ENCODE measurements at places on chromosomes 16 and 17.

DNA sequence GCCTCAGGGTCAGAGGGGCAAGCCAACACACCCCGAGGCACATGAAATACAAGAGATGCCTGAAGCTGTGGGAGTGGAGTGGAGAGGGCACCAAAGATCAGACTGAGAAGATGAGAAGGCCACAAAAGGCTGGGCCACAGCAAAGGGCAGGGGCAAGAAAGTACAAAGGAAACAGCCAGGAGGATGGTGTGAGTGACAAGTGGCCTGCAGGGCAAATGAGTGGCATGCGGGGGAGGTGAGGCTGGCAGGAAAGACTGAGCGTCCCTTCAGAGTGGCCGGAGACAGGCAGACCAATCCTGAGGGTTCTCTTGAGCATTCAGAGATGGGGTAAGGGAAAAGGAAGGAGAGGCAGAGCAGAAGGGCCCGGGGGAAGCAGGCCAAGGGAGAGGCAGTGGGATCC is 23.2 kb downstream of the HSD11B2 start:
- no peak for DNase-seq

DNA sequence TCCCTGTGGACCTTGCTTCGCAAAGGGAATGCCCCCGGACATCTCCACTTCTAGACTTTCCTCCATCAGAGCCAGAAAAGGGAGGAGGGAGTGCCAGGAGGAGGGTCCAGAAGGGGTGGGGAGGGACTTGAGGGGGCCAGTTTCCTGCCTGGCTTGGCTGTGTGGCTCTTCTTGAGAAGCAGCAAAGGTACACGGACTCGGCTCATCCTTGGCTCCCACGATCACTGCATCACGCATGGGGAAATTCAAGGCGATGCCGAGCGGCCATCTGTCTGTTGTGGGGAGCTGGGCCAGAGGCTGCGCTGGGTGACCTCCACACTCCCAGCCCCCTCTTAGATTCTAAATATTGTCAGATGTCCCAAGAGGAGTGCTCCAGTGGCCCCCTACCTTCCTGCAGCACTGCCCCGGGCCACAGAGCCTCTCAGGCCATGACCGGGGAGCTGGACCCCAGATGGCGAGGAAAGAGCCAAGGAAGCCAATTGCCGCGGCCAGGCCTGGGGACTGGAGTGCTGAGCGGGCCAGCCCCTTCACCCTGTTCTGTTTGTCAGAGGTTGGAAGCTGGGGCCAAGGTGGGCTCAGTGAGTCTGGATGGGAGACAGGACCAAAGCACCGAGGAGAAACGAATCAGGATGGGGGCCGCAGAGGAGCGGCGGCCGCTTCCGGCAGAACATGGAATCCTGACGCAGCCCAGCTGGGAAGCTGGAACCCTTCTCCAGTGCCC is 104.5 kb downstream of the RBFOX3 start:
- no peak for DNase-seq

GRCh38 chr17:68627956-68628575 is 26.9 kb upstream of the FAM20A start:
- no peak for DNase-seq

DNA sequence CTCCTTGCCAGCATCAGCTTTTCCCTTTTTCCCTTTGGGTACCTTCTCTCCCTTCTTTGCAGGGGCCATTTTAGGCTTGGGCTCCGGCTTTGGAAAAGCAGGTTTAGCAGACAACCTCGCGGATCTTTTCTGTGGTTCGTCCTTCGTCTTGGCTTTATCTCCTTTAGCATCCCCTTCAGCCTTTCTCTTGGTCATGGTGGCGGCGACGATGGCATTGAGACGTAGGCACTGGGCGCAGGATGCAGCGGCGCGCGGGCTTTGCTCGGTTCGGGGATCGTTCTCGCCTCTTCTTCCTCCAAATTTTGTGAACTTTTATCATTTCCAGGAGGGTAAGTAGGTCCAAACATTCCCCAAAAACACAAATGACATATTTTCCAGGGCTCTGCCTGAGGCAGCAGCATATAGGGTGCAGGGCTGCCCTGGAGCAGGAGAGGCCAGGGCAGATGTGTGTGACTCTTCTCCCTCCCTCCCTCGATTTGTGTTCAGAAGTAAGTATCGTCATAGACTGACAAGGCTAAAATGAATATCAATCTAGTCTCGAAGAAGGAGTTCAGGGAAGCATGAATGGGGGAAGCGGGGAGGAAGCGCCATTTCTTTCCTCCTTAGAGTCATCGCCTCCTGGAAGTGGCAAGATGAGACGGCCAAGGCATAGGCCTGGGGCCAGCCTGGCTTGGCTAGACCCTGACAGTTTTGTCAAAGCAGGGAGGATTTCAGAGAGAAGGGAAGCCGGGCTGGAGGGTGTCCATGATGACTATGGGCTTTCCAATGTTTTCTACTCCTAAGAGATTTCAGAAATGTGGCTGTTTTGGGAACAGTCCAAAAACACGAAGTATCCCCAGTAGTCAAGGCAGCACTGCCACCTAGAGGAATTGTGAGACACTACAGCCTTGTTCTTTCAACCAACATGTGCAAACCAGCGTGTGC is 13.2 kb downstream of the CHCT1 start:
- peak; percentile 89 for DNase-seq

DNA sequence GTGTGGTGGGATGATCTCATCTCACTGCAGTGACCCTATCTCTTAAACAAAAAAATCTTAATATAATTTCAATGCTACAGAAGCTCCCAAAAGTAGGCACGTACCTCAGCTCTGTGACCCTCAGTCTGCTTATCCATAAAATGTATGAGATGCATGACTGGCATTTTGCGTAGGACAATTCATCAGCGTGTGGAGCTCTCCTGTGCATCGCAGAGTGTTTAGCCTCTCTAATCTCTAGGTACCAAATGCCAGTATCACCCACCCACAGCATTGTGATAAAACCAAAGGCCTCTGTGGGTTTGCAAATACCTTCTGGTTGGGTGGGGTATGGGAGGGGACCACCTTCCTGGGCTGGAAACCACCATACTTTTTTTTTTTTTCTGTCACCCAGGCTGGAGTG is 19.0 kb upstream of the TUBG2 start:
- DNase-seq = no peak

GRCh38 chr16:11011326-11011725 is 67.0 kb downstream of the CLEC16A start:
- DNase-seq = no peak

DNA sequence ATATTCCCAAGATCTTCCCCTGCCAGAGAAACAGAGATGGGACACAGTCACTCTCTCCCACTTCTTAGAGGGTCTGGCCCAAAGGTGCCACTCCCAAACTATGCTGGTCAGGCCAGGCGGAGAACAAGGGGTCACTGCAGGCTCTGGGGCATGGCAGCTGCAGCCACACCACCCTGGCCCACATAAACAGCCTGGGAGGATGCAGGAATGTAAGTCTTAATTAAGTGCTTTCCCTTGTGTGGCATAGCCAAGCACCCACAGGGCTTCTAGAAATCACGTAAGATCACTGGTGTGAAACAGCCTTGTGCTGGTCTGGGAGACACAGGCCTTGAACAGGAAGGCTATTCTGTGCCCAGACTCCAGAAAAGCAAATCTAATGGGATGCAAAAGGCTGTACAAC is 31.5 kb downstream of the ABCC12 start:
- no peak for DNase-seq

GRCh38 chr16:86567701-86568581 is 1.3 kb downstream of the FOXC2 start:
- DNase-seq = no peak

- no peak for DNase-seq
Observed at GRCh38 chr17:32976605-32977004, 15.0 kb upstream of the SPACA3 start.

GRCh38 chr16:77496934-77497333 is 62.1 kb upstream of the ADAMTS18 start:
- DNase-seq = no peak

GRCh38 chr17:83151056-83151441 is 71.6 kb downstream of the METRNL start:
- no peak for DNase-seq

DNA sequence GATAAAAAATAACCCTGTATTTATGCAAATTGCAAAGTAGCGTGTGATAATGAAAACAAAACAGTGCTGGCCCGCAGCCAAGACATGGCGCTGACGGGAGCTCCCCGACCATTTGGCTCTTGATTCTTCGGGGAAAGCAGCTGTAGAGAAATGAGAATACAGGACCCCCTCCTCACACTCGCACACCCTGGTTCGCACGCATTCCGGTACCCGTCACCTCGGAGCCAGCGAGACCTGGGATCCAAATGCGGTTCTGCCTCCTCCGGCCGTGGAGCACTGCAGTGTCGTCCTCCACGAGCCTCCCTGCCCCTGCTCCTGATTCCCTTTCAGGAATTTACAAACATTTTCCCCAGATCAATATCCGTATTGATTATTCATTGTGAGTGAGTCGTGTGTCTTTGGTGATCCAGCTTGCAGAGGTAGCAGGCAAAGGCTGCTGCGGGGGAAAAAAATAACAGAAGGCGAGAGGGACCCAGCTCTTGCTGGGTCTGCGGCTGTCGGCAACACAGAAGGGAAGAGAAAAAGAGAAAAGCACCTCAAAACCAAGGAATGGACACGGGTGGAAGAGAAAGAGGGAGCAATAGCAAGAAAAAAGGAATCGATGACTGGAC is 184.1 kb upstream of the ZFHX3 start:
- DNase-seq = no peak

GRCh38 chr16:25897702-25898101 is 205.9 kb downstream of the HS3ST4 start:
- no peak for DNase-seq

- no peak for DNase-seq
Observed at GRCh38 chr17:64608571-64608981, 53.5 kb downstream of the SMURF2 start.

DNA sequence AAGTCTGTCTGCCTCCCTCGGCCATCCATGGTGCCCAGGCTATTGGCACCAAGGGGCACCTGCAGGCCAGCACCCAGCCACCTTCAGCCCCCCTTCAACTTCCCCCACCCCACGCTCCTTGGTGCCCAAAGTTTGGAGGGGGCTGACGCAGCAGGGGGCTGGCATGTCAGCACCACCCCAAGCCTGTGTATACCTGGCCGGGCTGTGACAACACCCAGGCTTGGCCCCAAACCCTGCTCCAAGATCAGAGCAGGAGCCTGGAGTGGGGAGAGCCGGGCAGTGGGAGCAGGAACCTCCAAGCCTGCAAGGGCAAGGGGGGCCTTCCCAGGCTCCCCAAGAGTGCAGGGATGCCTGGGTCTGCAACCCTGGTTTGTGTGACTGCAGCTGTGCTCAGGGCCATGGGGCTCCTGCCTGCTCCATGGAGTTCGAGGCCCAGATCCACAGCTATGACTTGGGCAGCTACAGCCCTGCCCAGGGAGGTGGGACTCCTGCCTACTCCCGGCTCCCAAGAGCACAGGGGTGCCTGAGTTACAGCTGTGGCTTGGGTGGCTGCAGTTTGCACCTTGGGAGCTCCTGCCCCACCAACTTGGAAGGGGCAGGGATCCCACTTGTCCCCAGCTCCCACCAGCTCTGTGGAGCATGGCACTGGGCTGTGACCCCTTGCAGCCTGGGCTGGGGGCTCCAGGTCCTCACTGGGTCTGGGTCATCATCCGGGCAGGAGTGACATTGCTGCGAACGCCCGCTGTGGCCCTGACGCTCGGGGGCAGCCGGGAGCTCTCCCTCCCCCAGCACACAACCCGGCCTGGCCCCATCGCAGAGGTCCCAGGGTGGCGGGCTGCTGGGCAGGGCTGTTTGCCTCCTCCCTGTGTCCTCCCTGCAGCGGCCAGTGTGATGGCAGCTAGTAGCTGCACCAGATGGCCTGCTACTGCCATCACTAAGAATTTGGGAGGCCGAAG is 175.5 kb upstream of the SDK2 start:
- DNase-seq = no peak

DNA sequence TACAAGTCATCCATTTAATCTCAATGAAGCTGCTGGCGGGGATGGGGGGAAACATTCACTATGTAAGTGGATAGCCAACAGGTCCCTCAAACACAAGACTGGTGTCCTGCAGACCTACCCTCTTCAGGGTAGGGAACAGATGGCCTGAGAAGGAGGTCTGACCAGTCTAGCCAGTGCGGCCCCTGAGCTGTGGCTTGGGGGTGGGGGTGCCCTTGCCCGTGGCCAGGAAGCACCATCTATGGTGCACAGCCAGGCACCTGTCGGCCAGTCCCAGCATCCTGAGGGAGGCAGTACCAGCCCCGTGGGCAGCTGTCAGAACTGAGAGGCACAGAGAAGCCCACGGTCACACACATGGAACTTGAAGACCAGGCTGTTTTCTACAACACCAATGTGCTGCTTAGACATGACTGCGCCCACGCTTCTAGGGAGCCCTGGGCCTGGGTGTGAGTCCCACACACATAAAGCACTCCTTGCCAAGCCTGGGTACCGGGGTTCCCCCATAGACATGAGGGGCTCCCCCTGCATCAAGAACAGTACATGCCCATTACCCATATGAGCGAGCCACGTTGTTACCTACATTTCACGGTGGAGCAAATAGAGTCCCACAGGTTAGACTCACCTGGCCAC is 40.9 kb downstream of the RMI2 start:
- DNase-seq = no peak

- DNase-seq = no peak
Observed at GRCh38 chr16:7964167-7964566, 626.1 kb downstream of the TMEM114 start.

DNA sequence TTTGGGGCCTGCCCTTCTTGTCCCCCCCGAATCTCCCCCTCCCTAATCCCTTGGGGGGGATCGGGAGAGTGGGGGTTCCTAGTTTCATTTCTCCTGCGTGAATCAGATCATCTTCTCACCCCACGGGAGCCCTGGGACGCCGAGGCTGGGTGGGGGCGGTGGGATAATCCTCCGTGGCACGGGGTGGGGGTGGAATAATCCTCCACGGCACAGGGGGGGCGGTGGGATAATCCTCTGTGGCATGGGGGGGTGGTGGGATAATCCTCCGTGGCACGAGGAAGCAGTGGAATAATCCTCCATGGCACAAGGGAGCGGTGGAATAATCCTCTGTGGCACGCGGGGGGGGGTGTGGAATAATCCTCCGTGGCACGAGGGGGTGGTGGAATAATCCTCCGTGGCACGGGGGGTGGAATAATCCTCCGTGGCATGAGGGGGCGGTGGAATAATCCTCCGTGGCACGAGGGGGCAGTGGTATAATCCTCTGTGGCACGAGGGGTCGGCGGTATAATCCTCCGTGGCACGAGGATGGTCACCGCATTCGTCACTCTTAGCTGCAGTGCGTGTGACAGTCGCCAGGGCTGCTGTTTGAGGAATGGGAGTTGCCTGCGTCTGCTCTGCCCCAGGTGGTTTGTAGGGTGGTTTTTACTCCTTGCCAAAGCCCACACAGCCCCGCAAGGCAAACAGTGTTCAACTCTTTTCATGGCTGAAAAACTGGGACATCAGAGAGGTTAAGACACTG is 156.9 kb downstream of the LAT start:
- no peak for DNase-seq

DNA sequence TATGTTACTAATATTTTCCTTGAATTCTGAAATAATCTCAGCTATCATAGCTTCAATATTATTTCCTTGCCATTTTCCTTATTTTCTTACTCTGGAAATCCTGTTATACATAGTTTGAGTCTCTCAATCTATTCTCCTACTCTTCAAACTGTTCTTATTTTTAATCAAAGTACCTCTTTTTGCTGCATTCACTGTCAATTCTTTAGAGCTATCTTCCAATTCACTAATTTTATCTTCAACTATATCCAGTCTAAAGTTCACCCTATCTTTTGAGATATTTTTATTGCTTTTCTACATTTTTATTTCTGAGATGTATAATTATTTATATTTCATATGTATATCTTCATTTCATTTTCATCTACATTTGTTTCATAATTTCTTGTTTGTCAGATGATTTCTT is 7.3 kb upstream of the XYLT2 start:
- no peak for DNase-seq

Data from NCI-H1694 treated with DMSO at 0.1 percent for 48 hours (cell line).